ENCODE measurements at places on chromosomes 2 and 18.
A peak's percentile ranks its signal among the peaks of the same experiment; 100 is the strongest.

DNA sequence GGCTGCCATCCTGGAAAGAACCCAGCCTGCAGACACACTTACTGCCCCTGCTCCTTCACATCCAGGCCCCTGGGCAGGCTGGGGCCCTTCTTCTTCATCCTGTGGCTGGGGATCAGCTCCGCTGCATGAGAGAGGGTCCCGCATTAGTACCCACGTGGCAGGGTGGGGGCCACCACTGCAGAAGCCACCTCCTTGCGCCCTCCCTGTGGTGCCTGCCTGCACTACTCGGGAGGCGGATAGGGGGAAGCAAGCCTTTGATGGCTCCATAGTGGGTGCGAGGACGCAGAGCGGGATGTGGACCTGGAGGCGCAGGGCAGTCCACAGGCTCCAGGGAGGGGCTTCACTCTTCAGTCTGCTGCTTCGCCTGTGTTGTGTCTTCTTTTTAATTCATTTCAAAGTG lies 46.7 kb downstream of the GPC1 start:
- no peak for DNase-seq

- DNase-seq, result no peak
Observed at GRCh38 chr18:48784656-48785055, 166.1 kb downstream of the SMAD7 start.

GRCh38 chr18:58438958-58439300 lies 190.0 kb downstream of the ALPK2 start:
- no peak for DNase-seq

DNA sequence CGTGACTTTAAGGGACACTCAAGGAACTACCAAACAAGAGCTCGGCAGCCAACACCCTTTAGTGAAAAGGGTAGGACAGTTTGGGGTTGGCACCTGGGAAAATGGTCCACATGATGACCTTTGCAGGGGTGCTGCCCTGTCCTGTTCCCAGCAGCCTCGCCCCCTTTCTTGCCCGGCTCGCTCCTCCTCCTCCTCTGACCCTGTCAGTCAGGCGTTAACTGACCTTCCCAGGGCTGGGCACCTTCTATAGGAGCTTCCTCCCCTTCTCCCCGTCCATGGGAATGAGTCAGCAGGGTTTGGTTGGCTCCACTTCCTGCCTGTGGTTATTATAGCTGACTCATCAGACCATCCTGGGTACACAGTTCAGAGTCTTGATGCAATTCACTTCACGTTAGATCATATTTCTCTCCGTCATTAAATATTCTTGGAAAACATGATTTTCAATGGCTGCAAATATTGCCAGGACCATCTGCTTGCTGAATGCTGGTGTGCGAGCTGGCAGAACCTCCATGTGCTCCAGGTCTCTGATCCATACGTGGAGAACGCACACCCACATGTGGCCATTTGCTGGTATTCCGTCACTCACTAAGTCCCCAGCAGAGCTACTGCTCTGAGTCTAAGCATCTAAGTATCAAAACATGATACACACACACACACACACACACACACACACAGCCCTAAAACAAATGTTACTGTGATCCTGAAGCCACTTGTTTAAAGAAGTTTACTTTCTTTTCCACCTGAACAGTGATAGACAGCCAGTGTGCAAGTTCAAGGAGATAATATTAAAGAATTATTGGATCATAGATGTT lies 185.0 kb downstream of the ANAPC1 start:
- peak; percentile 96 for DNase-seq

GRCh38 chr2:147716906-147717305 lies 127.9 kb upstream of the ACVR2A start:
- no peak for DNase-seq

DNA sequence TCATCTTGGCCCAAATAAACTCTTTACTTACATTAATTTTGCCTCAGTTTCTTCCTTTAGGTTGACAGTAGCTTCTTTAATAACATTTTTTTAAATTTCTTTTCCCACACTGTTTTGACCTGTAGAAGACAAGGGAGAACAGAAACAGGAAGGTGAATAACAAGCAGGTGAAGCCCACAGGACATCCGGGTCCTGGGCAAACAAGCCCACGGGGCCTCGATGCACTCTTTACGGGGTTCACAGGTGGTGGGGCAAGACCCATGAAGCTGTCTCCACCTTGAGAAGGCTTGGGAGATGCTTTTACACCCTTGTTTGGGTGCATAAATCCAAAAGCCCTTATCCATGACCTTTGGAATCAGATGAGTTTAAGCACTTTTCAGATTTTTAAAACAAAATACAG lies 301.0 kb upstream of the MGAT5 start:
- DNase-seq, result no peak

Data from AG04450 (cell line).